ENCODE measurements at places on chromosomes 2 and 18.

DNA sequence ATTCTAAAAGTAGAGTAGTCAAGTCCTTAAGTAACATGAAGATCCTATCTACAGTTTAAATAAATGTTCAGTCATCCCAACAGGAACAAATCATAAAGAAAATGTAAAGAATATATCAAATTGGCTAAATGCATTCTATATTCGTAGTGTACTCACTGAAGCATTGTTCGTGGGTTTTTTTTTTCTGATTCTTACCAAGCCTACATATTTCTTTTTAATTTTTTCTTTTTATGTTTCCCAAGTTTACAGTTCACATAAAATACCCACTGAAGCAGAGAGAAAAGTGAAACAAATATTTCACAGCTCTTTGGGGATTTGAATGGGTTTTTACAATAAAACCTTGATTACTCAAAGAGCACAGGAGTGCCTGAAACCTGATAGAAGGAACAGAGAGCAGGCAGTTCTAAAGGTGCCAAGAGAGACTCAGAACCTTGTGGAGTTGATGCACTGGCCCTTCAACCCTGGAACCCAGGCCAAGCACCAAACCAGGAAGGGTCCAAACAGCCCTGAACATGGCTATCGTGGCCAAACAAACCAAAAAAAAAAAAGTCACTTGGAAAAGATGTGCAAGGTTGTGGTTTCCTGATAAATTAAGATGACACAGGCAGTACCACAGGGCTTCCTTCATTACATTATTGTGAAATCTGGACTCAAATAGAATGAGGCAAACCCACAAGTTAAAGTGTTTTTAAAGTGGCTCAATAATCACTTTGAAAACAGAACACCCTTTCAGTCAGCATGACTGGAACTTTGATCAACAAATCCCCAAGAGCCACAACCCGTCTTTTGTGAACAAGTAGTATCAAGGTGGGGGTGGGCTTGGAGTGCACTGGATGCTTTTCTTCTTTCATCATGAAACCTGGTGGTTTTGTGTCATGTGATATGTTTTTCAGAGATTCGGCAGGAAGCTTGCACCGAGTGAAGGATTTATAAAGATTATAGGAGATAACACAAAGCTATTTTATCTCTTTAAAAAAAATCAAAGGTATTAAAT is 245.0 kb upstream of the FN1 start:
- no peak for DNase-seq

- DNase-seq, result no peak
Observed at GRCh38 chr18:30763902-30764350, 278.6 kb downstream of the DSC3 start.

DNA sequence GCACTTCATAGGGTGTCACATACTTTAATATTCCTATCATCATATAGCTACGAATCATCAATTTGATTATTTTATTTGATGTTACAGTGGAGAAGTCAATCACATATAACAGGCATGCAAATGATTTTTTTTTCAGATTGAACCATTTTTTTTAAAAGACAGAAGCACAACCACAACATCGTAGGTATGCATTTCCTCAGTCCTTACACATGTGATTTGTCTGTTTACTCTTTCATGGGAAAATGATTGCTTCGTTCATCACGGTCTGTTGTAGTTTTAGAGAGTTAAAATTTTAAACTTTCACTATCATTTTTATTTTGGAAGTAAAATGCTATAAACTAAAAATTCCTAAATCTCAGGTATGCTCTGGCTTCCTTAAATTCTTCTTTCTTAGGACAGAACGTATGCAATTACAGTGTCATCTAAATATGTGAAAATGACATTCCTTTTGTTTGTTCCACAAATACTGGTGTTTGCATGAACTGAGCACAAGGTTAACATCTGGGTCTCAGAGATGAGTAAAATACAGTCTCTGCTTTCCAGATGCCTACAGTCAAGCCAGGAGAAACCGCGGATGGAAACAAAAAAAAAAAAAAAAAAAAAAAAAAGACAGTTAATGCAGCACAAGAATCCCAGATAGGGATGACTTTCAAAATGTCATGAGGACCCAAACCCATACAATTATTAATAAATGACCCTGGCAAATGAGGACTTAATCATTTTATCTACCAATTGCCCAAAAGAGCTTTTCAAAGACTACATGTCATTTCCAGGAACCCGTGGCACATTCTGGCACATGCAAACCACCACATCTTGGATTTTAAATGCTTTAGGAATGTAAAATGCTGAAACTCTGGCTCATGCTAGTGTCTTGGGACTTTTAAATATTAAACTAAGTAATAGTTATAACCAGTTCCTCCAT is 201.2 kb downstream of the LRP1B start:
- no peak for DNase-seq

GRCh38 chr2:198499539-198499938 is 695.1 kb downstream of the PLCL1 start:
- DNase-seq, result no peak

GRCh38 chr2:227030789-227031188 is 133.2 kb downstream of the COL4A4 start:
- no peak for DNase-seq

Measured in T-helper 1 cell (primary cell).